Neural progenitor cell (in vitro differentiated cells): ENCODE measurements at places on chromosomes 2 and 18.

GRCh38 chr2:208698114-208698513 lies 291.5 kb downstream of the PTH2R start:
- DNase-seq: peak; percentile 71

DNA sequence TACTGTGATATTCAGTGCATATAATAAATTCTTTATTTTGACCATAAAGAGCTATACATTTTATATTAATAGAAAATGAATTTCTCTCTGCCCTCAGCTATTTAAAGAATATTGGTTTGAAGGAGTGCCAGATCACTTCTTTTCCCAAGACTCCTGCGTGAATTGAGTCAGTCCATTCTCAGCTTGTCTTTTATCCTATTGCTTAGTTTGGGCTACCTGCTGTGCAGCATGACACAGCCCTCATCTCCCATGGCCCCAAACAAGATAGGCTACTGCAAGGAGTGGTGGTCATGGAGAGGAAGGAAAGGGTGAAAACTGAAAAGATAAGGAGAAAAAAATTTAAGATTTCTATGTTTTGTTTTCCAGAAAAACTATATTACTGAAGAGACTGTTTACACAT lies 10.1 kb upstream of the FBXO11 start:
- DNase-seq: peak; percentile 31

- DNase-seq: no peak
Measured at GRCh38 chr18:564708-565561, 15.2 kb upstream of the CETN1 start.

GRCh38 chr2:238882082-238882755 lies 34.3 kb downstream of the TWIST2 start:
- no peak for DNase-seq

- DNase-seq: no peak
Measured at GRCh38 chr18:6024745-6025248, 129.5 kb upstream of the TMEM200C start.

DNA sequence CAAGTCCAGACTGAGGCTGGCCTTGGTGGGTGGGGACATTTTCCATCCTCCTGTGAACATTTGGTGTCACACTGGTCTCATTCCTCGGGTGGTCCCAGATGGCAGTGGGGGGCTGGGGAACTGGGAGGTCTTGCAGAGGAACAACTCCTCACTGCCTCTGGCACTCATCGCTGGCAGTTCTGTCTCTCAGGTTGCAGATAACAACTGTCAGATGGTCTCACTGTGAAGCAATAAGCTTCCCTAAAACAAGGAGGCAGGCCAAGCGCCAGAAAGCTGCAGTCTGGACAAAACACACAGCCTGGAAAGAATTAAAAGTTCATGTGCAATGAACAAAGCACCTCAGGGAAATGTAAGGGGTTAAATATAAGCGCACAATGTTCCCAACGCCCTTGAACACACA lies 78.1 kb downstream of the IRS1 start:
- DNase-seq: no peak

- DNase-seq: no peak
Measured at GRCh38 chr2:131567891-131568290, 40.2 kb downstream of the CCDC74A start.

DNA sequence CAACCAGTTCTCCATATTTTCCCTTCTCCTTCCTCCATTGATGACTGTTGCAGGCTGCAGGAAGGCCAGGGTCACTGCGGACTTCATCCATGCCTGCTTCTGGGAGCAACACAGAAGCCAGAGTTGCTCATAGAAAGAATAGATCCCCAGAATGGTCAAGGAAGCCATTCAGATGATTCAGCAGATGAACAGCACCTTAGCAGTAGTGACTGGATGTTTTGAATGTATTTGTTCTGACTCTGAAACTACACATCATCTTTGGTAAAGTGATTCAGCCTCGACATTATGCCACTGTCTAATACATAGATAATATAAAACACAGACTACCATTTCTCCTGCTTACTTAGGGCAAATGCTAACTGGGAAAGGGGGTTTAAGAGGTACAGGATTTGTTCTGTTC lies 411.6 kb downstream of the RND3 start:
- DNase-seq: no peak

DNA sequence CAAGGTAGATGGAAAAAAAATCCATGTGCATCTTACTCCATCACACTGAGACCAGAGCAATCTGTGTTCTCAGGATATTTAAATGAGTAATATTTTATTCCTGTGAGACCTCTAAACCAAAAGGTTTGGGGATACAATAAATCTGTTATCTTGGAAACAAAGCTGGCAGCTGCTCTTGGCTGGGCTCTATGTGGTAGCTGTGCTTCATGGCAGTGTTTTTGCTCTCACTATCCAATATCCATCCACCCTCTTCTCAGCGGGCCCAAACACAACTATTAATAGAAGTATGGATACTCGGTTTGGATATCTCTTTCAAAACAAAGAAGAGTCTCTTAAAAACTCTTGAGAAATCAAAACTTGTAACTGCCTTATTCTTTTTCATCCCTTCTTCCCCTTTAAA lies 244.9 kb upstream of the RAB12 start:
- no peak for DNase-seq

GRCh38 chr2:102540882-102541281 lies 67.9 kb downstream of the SLC9A4 start:
- DNase-seq: no peak

DNA sequence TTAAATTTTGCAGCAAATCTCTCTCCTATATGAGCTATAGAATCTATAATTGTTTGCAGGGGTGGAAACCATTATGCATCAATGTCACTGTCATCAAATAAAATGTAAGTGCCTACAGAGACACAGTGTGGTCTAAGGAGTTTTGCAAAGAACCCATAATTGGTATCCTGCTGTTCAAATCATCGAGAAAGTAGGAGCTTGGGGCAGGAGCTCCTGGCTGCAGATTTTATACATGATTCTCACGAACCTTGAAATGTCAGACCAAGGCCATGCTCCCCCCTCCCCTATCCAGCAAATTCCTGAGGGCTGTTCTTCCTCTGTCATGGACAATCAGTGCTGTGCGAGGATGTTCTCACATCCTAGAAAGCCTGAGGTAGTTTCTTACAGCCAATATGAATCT lies 119.5 kb upstream of the CYRIA start:
- DNase-seq: no peak

- DNase-seq: no peak
Measured at GRCh38 chr2:239814861-239815601, 210.1 kb downstream of the NDUFA10 start.

- no peak for DNase-seq
Measured at GRCh38 chr2:237390235-237390634, 23.7 kb downstream of the COL6A3 start.

DNA sequence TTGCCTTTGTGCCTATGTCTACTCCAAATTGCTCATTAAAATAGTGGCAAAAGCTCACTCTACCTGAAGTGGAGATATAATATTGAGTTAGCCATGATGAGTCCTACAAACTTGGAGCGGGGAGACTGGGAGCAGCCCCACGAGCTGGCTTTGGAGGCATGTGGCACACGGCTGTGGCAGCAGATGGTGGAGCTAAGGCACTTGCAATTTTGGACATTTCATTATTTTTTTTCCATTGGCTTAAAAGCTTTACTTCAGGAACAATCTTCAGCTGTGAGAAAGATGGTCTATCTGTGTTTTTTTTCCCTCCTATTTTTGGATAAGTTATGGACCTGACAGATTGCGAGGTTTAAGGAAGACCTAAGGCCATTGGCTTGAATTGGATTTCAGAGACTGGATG lies 578.3 kb downstream of the CMPK2 start:
- no peak for DNase-seq
